Stimulated activated CD4-positive, alpha-beta T cell treated with anti-CD3 and anti-CD28 coated beads, Interleukin-1b, Interleukin-23, amount 100 ng/mL, for 1 hour (primary cell): ENCODE measurements at places on chromosomes 11 and 22.

GRCh38 chr11:118572981-118573550 lies 857 bp downstream of the ARCN1 start:
- DNase-seq = no peak

DNA sequence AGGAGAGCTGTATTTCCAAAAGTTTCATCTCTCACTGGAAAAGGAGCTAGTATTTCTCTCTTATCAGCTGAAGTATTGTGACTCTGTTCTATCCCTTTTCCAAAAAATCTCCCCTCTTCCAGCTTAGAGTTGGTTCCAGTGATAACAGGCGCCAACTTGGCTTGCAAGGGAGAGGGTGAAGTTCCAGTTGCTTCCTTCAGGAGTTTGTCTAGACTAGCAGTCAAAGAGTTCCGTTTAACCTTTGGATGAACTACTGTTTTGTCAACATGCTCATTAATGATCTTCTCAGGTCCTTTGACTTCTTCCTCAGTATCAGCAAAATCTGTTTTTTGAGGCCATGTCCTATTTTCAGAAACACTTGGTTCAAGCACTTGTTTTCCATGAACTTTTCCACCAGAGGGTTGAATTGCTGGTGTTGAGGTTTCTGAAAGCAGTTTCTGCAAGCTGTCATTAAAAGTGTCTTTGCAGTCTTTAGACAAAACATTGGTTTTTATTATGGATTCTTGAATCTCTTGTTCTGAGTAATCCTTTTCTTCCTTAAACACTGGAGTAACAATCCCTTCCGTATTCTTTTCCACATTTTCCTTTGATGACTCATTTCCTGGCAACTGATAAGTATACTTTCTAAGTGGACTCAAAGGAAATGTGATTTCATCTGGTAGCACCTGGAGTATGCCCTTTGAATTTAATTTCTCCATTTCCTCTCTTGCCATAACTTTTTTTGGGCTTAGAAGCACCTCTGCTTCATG lies 39.7 kb upstream of the CCDC89 start:
- no peak for DNase-seq

DNA sequence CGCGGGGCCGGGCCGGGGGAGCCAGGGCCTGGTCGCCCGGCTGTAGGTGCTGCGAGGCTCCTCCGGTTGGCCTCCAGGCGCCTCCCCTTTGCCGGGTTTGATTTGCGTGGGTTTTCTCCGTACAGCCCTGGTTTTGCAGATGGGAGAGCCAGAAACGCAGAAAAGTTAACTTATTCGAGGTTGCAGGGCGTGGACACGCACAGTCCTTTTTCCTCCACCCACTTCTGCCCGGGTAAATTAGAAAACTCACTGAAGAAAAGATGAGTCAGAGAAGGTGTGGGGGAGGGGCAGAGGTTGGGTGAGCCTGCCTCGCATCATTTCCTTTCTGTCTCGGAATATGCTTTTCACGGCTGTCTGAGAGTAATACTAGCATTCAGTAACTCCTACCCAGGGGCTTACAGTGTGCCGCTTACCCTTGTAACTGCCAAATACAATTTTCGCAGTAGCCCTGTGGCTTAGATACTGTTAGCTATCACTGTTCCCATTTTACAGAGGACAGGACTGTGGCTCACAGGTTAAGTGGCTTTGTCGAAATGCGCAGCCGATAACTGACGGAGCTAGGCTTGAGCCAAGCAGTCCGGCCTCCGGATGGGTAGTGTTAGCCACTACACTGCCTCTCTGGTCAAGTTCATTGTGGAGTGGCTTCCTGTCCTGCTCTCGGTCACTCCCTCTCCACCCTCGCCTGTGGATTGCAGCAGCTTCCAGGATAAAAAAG lies 812 bp downstream of the FADD start:
- peak; percentile 87 for DNase-seq

DNA sequence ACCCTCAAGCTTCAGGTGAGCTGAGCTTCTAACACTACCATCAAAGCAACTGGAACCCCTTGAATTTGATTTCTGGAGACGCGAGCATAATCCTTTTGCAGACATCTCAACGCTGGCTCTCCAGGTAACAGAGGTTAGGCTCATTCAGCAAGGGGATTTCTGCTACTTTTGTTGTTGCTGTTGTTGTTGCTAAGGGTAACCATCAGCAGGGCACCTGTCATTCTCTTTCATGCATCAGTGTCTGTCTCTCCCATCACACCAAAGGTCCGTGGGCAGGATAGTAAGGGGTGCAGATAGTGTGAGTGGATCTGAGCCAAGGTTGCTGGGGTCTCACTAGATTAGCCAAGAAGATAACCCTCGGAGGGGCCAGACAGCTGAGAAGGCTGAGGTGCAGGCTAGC lies 90.3 kb downstream of the TP53I11 start:
- DNase-seq = no peak

DNA sequence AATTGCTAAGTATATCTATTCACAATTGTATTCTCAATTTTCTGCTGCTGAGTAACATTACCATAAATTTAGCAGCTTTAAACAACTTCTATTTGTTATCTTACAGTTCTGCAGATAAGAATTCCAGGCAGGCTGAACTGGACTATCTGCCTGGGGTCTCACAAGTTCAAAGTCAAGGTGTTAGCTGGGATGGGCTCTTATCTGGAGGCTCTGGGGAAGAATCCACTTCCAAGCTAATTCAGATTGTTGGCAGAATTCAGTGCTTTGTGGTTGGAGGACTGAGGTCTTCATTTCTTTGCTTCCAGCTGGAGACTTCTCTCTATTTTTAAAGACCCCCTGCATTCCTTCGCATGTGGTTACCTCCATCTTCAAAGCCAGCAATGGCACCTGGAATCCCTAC lies 329.9 kb upstream of the ISX start:
- no peak for DNase-seq

DNA sequence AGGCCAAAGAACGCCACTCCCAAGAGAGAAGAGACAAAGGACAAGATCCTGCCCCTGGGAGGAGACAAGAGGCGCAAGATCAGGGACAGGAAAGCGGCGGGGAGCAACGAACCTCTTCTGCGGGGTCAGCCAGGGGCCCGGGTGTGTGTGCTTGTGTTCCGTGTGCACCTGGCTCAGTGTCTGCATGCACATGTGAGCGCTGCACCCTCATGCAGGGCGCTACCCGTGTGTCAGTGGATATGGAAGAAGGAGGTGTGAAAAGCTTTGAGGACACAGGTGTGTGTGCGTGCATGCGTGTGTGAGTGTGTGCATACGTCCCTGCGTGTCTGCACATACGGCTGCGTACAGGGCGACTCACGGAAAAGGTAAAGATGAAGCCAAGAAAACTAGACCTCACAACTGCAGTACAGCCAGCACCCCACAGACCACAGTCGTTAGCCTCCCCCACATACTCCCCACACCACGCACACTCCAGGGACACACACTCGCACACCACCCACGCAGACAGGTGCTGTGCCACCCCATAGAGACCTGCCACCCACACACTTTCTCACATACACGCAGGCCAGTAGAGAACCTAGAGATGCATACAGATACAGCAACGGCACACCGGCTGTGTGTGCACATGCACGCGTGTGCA lies 11.0 kb upstream of the IGSF9B start:
- DNase-seq = no peak

DNA sequence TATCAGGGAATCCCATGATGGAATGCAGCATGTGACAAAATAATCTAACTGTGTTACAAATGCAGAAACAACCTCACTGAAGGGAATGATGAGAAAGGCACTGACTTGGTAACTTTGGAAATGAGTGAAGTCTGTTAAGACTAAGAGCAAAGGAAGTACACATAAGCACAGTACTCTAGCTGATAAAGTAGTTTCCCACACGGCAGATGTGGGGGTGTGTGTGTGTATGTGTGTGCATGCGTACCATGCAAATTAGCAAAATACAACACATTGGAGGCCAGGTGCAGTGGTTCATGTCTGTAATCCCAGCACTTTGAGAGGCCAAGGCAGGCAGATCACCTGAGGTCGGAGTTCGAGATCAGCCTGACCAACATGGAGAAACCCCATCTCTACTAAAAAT lies 16.6 kb upstream of the NLRP6 start:
- DNase-seq = no peak

DNA sequence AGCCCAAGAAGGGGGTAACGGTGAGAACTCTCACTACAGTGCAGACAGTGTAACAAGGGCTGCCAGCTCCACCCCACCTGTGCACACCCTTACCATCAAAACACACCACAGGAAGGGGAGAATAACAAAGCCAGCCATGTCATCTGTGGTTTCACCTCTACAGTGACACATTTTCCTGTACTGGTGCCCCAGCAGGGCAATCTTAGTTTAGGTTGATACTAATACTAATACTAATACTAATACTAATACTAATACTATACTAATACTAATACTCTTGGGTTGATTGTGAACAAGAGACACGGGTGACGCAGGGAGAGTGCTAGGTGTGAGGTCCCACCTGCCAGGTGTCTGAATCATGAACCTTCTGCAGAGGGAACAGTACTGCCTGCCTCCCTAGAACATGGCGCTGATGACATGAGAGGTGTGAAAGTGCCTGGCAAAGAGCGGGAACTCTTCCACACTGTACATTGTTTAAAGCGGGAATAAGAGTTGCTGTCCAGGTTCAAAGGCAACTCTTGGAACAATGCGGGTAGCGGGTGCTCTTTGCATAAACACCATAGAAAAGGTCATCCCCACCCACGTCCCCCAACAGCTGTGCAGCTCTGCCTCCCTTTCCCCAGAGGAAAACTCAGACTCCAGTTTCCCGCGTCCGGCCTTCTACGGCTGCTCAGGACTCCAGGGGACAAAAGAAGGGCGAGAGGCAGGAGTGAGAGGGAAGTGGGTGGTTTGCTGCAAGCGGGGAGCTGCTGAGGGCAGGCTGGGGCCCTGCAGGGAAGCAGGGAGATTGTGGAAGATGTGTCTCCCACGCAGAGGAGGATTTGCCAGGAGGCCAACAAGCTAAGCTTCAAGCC lies 25.0 kb upstream of the TMPRSS4 start:
- DNase-seq = peak; percentile 58

DNA sequence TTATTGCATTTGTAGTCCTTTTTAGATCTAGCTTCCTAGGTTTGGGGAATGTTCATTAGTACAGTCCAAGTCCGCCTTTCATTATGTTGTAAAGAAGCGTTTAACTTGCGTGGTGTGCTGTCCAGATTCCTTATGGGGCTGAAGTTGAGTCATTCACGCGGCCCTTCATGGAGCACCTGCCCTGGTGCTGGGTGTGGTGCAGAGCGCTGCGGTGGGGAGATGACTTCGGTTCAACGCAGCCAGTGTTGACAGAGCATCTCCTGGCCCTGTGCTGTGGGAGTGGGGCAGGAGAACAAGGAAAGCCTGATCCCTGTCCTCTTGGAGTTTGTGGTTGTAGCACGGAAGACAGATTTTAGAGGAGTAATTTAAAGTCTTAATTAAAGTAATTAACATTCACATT lies 152.0 kb downstream of the TBC1D22A start:
- DNase-seq = no peak

DNA sequence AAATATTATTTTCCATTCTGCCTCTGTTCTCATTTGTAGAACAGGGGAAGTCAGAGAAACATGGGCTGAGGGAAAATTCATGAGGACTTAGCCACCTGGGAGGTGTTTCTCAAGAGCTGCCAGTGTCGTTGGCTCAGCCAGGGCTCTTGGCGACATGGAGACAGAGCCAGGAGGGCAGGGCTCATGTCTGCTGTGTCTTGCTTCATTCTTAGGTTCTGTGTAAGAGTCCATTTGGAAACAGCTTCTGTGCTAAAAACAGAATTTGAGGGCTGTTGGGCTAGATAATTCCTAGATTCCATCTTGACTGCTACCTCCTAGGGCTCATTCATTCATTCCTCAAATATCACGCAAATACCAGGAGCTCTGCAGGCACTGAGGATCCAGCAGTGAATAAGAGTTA lies 15.1 kb upstream of the MRGPRX2 start:
- no peak for DNase-seq

GRCh38 chr11:121385688-121386087 lies 66.4 kb upstream of the SORL1 start:
- no peak for DNase-seq

DNA sequence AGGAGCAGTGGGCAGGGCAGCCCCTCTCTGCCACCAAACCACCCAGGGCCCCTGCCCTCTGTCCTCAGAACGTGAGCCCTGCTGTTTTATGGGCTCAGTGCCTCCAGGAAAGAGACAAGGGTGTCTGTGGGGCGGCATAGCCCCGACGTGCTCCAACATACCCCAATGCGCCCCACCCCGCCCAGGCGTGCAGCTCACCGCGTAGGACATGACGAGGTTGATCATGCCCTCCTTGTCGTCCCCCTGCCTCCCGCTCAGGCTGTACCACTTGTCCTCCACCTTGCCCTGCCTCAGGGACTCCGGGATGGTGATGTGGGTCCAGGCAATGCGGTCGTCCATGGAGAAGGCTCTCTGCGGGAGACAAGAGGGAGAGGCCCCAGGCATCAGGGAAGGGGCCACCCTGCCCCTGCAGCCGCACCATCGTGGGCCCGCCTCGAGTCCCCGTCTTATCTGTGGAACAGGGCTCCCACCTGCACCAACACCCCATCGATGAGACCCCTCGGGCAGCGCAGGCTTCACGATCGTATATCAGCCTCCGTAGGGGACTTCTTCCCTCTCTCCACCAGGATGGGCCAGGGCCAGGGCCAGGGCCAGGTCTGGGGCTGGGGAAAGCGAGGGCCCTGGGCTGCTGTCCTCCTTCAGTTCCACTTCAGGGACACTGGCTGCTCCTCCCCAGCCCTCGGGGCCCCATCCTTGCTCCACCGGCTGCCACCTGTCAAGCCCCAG lies 20.8 kb downstream of the TOLLIP start:
- DNase-seq = no peak

DNA sequence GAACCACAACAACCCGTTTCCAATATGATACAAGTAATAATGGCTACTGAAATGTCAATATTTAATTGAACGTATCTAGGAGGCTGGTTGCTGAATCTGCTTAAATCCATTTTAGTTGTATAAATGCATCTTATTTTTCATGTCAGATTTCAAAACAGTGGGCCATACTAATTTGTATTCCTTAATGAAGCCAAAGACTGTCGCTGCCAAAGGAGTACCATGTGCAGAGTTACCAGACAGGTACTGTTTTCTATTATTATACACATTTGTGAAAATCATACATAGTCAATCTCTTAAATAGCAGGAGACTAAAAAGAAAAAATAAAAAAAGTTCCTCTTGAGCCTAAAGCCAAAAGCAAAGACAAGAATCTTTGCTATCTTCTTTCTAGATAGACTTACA lies 632.3 kb downstream of the LRRC4C start:
- no peak for DNase-seq

- DNase-seq = no peak
Observed at GRCh38 chr11:109747839-109748238, 325.8 kb downstream of the C11orf87 start.

DNA sequence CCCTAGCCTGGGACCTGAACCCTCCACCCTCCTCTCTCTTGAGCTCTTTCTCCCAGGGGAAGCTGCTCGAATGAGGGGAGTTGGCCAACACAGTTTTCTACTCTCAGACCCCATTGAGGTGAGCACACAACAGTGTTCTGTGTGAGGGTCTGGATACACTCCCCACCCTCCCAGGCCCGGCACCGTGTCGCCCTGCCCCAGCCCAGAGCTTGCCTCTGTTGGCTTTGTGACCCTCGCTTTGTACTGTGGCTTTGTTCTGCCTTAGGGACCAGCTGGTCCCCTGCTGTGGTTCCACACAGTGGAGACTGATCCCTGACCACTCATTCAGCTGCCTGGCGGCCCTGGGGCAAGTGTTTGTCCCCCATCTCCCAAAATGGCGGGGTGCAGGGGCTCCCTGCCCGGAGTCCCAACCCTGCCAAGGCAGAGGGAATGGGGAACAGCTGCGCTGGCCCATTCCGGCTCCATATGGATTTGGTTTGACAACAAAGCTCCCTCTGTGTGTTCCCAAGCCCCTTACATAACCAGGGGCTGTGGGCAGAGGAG lies 8.3 kb downstream of the ST3GAL4 start:
- no peak for DNase-seq
